Cortex of kidney (tissue), 1 donor: ENCODE measurements at places on chromosomes 1 and 21.

DNA sequence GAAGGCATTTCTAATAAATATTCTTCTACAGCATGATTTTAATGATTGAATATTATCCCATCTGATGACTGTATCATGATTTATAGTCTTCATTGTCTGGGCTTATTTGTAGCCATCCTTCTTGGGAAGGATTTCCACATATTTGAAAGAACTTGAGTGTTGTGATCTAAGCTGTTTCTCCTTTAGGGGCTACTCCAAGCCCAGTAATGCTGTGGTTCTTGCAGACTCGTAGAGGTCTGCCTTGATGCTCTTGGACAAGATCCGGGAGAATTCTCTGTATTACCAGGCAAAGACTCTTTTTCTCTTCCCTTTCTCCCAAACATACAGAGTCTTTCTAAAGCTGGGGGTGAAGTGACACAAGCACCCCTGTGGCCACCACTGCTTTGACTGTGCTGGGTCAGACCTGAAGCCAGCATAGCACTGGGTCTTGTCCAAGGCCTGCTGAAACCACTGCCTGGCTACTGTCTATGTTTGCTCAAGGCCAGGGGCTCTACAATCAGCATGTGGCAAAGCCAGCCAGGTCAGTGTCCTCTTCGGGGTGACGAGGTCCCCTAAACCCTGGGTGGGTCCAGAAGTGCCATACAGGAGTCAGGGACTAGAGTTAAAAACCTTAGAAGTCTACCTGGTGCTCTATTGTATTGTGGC lies 107.4 kb downstream of the GIPC2 start:
- no peak for DNase-seq

DNA sequence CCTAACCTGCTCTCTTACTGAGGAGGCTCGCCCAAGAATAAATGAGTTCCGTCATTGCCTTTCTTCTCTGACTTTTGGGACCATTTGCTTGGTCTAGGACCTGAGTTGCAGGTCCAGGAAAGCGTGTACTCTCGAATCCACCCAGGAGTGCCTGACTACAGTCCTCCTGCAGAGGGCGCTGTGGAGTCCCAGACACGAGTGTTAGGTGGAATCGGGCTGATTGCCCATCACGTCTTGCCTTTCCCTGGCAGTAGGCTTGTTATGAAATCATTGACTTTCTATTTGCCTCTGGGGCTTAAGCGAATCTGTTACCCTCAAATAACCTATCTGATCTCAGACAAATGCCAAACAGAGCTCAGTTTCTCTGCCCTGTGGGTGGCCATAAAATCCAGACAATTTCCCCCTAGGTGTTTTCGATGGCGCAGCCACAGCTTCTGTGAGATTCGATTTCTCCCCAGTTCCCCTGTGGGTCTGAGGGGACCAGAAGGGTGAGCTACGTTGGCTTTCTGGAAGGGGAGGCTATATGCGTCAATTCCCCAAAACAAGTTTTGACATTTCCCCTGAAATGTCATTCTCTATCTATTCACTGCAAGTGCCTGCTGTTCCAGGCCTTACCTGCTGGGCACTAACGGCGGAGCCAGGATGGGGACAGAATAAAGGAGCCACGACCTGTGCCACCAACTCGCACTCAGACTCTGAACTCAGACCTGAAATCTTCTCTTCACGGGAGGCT lies at the start of gene IL20:
IL20 (plus strand) TSS at position 685 of the 733 bp plus-strand sequence. CDS start 230 bp downstream, outside the sequence.
- no peak for DNase-seq

- DNase-seq: no peak
Measured at GRCh38 chr1:207646944-207647579, 2.1 kb downstream of the CR1L start.

GRCh38 chr21:45326169-45326851 lies 38.6 kb upstream of the POFUT2 start:
- DNase-seq: no peak

GRCh38 chr1:16046842-16047241 lies 3.3 kb downstream of the CLCNKB start:
- DNase-seq: no peak

DNA sequence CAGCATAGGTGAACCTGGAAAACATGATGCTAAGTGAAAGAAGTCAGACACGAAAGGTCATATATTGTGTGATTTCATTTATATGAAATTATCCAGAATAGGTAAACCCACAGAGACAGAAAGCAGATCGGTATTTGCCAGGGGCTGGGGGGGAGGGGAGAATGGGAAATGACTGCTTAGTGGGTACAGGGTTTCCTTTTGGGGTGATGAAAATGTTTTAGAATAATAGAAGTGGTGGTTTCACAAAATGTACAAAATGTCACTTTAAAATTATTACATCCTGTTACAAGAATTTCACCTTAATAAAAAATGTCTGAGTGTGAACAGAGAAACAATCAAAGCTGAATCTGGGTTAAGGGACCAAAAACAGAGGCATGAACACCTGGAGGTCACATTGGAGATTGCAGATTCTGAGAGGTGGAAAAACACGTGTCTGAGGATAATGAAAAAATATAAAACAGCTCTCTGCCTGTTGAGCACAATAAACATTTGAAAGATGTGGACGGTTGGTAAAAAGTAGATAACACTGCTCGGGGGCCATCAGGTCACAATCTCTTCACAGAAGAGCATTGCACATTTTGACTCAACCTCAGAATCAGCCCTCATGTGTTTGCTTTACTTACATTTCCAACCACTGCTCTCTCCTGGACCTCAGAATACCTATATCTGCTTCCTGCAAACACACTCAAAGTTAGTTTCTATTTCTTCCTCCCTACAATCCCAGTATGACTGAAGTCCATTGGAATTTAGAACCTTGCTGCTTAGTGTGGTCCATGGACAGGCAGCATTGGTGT lies 3.2 kb downstream of the SLAMF6 start:
- DNase-seq: no peak

GRCh38 chr1:3320246-3321152 lies 134.0 kb upstream of the ARHGEF16 start:
- no peak for DNase-seq
